ENCODE measurements at places on chromosomes 11 and 22.

DNA sequence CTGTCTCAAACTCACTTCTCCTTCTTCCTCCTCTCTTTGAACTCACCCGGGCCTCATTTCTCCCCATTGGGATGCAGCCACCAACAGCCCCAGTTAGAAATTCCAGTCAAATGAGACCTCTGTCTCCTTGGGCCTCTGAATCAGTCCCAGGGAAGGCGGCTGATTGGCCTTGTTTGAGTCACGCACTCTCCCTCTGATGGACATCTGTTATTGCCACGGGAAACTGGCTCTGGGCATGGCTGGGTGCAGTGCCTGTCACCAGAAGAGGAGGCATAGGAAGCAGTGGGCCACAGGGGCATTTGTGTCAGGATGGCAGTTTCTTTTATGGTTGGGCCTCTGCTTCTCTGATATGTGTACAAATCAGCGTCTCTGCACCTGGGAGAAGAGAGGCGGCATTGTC lies 9.6 kb upstream of the WNT11 start:
- no peak for DNase-seq

DNA sequence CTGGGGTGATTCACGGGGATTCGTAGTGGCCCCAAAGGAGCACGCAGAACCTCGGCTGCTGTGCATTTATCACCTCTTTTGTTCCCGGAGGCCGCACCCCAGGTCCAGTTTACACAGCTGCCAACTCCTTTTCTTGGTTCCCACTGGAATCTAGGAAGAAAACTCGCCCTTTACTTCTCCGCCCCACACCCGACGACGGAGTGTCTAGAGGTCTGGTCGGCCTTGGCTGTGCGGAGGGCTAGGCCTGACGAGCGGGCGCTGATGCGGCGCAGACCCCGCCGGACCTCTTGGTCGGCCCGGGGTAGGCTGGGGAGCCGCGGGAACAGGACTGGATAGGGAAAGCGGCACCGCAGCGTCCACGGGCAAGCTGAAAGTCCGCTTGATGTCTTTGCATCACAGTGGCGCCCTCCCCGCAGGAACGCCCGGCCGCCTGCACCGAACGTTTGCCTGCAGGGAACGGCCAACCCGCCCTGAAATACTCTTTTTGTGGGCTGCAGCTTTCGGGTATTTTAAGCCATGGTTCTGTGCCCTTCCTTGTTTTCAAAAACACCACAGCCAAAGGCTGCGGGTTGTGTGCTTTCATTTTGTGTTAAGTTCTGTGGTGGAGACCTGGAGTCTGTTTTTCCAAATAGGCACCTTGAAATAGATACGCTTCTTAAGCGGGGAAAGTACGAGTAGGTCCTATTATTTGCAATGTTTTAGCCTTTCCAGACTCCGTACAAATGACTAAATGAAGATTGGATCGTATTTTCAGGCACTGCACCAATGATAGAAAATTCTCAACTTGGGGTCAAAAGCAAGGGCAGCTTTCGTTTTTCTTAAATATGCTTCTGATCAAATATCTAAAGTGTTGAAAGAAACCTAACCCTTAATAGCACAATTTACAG lies 829 bp upstream of the ZBED5 start:
- DNase-seq = no peak

GRCh38 chr11:28713850-28714249 lies 605.7 kb downstream of the METTL15 start:
- DNase-seq = no peak

DNA sequence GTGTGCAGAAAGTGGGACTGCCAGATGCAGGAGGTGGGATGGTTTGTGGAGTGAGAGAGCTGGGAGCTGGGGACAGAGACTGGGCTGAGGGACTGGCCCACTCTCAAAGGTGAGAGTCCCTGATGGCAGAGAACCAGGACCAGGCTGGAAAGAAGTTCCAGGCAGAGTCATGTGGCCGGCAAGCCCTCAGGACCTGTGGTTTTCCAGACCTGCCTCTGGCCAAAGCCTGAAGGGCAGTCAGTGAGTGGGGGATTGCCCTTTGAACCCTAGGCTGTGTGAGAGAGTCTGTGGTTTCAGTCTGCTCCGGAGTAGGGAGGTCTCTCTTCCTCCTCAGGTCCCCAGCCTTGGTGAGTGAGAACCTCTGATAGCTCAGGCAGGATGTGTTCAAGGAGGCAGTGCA lies 17.0 kb downstream of the KCNC1 start:
- DNase-seq = no peak

DNA sequence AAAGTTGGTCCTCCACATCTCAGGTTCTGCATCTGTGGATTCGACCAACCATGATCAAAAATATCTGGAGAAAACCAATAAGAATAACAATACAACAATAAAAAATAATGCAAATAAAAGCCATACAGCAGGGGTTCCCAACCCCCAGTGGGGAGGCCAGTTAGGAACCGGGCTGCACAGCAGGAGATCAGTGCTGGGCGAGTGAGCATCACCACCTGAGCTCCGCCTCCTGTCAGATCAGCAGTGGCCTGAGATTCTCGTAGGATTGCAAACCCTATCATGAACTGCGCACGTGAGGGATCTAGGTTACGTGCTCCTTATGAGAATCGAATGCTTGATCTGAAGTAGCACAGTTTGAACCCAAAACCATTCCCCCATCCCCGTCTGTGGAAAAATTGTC lies 25.4 kb upstream of the MYO18B start:
- DNase-seq = no peak

- DNase-seq = peak; percentile 81
These were observed 8.7 kb downstream of the TSKU start for GRCh38 chr11:76791861-76792260.

DNA sequence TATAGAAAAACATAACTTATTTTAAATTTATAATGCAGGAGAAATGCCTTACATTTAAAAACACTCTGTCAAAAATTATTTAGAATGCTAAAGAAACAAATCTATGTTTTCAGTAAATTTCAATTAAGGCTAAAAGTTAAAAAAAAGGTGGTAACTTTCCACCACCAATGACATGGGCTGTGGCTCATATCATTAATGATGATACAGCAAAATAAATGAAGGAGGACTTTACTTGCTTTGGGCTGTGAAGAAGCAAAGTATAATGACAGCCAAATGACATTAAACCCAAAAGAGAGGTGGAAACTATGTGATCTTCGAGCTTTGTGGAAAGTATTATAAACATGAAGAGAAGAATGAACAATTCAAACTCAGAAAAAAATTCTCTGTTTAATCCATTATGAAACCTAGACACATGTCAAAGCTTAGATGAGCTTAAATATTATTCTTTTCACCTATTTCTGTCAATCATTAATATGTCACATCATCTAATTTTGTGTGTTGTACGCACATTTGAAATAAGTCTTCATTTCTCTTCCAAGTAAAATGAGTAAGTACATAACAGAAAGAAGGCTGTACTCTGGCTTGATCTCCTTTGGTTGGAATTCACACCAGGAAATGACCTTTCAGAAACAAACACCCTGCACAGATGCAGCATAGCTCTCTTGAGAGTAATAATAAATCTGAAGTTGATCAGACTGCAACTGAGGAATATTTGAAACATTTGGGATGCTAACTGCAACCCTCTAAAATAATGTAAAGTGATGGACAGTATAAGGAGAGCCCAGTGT lies 265.8 kb downstream of the TTC28 start:
- DNase-seq = no peak

DNA sequence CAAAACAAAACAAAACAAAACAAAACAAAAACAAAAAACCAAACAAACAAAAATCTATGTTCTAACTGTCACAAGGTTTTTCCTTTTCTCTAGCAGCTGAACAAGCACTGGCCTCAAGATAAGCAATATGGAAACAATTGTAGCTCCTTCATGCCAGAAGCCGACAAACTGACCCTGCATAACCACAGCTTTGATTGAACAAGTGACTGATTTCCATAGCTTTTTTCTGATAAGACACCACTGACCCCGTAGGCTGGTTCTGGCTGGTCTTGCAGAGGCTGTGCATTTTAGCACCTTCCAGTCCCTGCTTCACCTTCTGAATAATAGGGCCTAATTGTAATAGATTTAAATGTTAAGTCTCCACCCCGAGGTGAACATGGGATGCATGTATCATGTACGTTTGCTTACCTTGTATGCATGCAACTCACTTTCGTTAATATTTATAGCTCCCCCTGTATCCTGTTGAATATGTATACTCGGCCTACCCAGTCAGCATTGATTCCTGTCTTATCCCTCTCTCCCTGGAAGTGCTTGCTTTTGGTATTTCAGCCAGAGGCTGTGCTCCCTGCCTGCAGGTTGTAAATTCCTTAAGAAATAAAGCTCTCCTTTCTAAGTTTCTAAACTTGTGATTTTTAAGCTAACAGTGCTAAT lies 49.6 kb downstream of the CNTF start:
- DNase-seq = no peak

DNA sequence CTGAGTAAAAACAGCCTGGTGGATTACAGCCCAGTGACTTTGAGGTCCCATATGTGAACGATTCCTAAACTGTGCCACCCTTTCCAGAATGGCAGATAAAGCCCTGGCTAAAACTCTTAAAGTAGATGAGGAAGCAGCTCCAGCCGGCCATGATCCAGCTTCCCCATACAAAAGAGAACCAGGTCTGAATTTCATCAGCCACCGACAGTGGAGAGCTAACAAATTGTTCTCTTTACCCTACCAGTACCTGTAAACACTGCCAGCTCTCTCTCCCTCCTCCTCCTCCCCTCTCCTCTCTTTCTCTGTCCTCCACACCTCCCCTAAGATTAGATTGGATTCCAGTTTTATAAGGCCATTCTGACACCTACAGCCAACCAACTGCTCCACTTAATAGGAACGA lies 176.9 kb downstream of the DSCAML1 start:
- DNase-seq = no peak

DNA sequence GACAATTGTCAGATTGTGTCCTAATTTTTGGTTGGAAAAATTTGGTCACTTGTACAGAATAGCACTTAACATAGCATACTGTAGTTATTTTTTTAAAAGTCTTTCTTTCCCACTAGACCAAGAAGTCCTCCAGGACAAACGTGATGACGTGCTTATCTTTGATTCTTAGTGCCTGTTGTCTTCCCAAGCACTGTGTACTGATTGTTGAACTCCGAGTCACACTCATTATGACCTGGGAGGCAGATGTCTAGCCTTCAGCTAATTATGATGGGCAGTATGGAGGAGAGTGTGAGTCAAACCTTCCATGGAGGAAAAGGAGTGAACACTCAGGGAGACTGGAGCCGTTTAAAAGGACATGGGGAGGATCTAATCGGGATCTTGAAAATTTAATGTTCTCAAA lies 119.8 kb downstream of the SPON1 start:
- DNase-seq = no peak

- DNase-seq = no peak
These were observed 48.9 kb downstream of the APOL1 start for GRCh38 chr22:36301851-36302250.

- DNase-seq = no peak
These were observed 451.5 kb upstream of the FAT3 start for GRCh38 chr11:91773090-91773489.

DNA sequence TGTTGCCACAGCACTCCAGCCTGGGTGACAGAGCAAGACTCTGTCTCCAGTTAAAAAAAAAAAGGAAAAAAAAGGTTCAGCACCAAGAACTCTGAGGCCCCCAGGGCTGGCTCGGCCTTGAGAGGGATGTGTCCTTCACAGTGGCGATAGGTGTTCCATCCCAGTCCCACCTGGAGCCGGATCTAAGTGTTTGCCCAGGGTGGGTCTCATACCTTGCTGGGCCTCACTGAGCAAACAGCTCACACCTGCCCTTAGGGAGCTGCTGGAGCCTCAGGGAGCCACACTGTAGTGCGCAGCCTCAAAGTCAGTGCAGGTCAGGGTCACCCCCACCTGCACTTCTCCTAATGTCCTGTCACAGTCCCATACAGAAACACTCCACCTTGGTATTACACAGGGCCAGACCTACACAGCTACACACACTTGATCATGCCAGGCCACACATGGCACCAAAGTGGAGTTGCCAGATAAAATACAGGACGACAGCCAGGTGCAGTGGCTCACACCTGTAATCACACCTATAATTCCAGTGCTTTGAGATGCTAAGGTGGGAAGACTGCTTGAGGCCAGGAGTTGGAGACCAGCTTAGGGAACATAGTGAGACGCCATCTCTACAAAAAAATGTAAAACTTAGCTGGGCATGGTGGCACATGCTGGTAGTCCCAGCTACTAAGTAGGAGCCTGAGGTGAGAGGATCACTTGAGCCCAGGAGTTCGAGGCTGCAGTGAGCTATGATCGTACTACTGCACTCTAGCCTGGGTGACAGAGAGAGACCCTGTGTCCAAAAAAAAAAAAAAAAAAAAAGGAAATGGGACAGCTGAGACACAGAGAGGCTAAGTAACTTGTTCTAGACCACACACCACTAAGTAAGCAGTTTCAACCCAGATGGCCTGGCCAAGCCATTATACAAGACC lies 7.3 kb downstream of the STARD10 start:
- DNase-seq = no peak

- DNase-seq = no peak
These were observed 30.1 kb upstream of the TMEM45B start for GRCh38 chr11:129785383-129786111.

- no peak for DNase-seq
These were observed 30.6 kb downstream of the PRDM11 start for GRCh38 chr11:45176996-45177395.

- DNase-seq = no peak
These were observed 17.9 kb downstream of the APOL5 start for GRCh38 chr22:35735542-35735941.

DNA sequence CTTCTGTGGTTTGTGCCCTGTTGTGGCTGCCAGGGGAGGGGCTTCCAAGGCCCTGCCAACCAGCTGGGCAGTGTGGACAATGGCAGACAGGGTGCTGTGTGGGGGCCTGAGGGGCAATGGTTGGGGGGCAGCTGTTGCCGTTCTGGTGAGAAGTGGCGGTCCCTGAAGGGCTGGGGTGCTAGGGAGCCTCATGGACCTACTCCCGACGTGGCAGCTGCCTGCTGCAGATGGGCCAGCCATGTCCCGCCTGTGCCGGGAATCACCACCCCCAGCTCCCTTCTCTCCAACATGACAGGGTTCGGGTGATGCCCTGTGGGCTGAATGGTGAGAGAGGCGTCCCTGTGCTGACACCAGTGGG lies 74.2 kb downstream of the KCNQ1 start:
- no peak for DNase-seq

DNA sequence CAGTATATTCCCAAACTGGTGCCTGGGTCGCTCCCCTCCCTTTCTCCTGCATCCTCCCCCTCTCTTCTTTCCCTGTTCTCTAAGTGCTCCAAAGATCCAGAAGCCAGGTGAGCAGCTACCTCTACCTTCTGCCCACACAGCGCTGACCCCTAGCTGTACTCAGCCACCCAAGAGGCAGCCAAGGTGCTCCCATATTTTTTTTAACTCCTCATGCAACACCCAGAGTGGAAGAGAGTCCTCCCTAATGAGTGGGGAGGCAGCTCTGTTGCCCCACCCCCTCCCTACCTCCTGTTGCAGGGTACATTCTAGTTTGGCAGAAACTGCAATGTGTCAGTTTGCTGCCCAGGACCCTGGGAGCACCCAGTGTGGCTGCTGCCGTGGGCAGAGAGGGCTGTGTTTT lies 40.2 kb downstream of the RPL27A start:
- no peak for DNase-seq

- no peak for DNase-seq
These were observed 53.2 kb downstream of the GRIK4 start for GRCh38 chr11:120564573-120565311.
